DMS 273 treated with DMSO at 0.1 percent for 48 hours (cell line): ENCODE measurements at places on chromosomes 16 and 17.

DNA sequence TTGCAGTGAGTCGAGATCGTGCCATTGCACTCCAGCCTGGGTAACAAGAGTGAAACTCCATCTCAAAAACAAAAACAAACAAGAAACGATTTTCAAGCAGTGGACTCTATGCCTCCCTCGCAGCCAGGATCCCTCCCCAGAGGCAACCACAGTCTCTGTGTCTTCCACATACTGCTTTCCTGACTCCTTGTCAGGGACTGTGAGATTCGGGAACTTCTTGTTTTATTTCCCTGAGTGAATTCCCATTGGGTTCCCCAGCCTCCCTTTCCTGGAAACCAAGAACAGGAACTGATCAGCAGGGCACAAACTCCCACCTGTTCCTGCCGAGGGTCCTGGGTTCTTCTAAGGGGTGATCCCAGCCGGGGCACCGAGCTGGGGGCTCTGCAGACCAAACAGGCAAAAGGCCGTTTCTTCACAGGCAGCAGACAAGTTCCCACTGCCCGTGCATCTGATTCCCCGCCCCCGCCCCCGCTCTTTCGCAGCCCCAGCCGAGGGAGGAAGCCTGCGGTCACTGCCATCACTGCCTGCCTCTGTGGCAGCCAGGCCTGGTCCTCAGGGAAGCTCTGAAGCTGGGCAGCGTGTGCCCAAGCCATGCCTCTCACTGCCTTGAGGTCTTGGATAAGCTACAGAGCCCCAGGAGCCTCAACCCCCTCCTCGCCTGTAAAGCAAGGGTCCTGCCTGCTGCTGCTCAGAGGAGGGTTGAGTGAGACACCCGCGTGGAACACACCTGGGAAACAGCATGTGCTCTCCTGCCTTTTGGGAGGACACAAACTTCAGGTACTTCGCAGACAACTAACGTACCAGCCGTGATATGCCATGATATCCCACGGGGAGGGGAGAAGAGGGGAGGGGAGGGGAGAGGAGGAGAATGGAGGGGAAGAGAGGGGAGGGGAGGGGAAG, 5.5 kb upstream of the PIEZO1 start:
- no peak for DNase-seq

DNA sequence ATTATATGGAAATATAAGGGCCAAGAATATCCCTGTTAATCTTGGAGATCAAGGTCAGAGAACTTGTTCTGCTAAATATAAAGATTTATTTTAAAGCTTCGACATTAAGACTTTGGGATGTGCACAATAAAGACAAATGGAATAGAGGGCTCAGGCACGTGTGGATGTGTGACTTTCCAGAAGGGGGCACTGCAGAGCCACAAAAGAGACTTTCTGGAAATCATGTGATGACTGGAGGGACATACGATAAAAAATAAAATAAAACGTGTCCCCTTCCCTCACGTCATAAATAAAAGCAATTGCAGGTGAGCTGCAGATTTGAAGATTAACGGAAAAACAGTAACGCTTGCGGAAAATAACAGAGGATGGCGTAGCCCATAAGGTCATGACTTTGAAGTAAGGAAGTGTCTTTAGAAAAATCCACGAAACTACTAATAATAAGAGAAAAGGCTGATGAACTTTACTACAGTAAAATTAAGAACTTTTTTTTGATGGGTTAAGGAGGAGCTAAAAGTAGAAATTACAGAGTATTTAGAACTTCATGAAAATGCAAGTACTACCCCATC, 9.4 kb upstream of the ENGASE start:
- DNase-seq = no peak

DNA sequence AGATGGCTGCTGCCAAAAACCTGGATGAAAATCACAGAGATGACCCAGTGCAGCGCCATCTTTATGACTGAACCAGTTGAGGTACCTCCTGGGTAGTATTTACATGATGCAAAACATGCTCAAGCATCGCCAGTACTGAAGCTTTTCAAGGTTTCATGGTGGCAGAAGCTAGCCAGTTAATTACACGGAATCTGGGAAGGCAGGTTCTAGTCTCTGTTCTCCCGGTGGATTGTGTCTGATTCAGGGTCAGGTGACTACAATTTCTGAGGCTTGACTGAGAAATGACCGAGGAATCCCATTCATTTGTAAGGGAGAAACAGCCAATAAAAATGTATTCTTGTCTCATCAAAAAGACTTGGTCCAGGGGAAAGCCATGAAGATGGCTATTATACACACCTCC, 209.1 kb downstream of the SLC39A11 start:
- no peak for DNase-seq

DNA sequence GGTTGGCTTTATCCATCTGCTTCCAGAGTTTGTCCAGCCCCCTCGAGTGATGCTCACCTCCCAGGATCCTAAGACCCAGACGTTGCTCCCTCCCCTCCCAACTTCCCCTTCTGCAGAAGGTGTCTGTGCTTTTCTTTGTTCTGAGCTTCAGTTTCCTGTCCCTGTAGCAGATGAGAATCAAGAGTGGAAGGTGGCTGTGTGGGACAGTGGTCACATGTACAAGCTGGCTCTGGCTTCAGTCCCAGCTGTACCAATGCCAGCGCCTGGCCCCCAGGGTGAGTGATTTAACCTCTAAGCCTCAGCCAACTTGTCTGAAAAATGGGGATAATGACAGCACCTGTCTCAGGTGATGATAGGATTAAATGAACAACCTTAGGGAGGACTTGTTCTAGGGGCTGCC, 7.7 kb downstream of the PRR15L start:
- DNase-seq = no peak

GRCh38 chr17:79695293-79695790, 35.4 kb upstream of the ENPP7 start:
- DNase-seq = no peak

GRCh38 chr17:39979016-39979670, 1.5 kb upstream of the PSMD3 start:
- no peak for DNase-seq

- no peak for DNase-seq
These were observed 49.8 kb downstream of the SREBF1 start for GRCh38 chr17:17786998-17787397.

GRCh38 chr17:68125111-68125870, 89.8 kb downstream of the KPNA2 start:
- DNase-seq = no peak

- no peak for DNase-seq
These were observed 18.4 kb downstream of the CARHSP1 start for GRCh38 chr16:8850279-8850885.

- DNase-seq = no peak
These were observed 4.7 kb downstream of the C1QTNF1 start for GRCh38 chr17:79028496-79029326.

- DNase-seq = no peak
These were observed 567.1 kb downstream of the KCNJ2 start for GRCh38 chr17:70736375-70736957.

- DNase-seq = no peak
These were observed 22.6 kb downstream of the SLC5A10 start for GRCh38 chr17:18974407-18975149.

- DNase-seq = no peak
These were observed at the start of gene MT1M for GRCh38 chr16:56632156-56632847. Gene MT1M (plus strand): TSS chr16:56632659. CDS start chr16:56632732, 73 bp downstream.

GRCh38 chr16:16992975-16993765, 477.6 kb downstream of the XYLT1 start:
- no peak for DNase-seq

DNA sequence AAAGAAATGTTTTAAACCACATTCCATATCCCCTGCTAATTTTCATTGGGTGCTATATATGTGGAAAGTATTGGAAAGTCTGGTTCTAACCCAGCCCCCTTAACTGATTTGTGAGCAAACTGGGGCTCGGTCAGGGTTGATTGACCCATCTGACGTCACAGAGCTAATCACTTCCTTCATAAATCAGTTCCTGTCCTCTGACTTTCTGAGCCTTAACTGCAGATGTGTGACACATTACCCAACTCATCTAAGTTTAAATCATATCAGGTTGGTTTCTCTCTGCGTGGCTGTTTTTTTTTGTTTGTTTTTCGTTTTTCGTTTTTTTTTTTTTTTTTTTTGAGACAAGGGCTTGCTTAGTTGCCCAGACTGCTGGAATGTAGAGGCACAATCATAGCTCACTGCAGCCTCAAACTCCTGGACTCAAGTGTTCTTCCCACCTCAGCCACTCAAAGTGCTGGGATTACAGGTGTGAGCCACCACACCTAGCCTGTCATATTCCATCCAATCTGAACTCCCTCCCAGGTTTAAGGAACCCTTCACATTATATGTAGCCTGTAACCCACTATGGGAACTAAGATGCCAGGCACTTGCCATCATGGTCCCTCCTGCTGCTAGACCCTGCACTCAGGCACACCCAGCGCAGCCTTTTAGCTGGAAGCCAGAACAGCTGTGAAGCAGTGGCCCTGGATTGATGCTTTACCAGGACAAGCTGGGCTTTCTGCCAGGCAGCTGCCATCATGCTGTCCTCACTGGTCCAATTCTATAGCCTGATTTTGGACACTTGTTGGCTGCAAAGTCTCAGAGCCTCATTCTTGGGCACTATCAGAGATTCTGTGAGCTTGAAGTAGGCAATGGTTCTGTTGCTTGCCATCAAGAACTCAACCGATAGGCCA, 6.9 kb upstream of the BPTF start:
- DNase-seq = no peak

DNA sequence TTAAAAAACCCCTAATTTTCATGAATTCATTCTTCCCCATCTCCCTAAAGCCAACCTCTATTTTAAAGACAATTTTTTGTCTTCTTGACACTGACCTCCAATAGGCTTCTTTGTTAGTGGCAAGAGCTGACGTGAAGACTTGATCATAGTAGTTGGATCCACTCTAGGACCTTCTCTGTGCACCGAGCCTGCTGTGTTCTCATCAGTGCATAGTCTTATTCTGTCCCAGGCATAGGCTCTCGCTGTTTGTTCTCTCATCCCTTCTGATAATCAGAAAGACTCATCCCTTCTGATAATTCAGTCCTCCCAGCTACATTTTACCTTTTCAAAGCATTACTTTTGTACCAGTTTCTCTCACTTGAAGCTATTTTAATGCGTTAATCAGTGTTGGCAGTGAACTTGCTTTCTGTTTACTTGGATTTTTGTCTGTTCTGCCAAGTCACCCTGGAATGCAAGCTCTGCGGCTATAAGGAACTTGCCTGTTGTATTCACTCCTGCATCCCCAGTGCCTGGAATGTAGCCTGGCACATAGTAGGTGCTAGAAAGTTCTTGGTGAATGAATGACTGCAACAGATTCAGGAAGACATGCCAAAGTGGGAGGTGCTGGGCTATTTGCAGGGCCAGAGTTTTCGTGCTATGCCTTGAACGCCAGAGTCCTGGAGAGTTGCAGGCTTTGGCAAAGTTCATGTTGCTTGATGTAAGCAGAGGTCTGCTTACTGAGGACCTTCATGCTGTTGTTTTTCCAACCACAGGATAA, 147.6 kb upstream of the MPHOSPH6 start:
- DNase-seq = no peak

- no peak for DNase-seq
These were observed 5.0 kb upstream of the CCL8 start for GRCh38 chr17:34314279-34314678.

- no peak for DNase-seq
These were observed 64.1 kb downstream of the RMI2 start for GRCh38 chr16:11409398-11409797.
